ENCODE measurements at places on chromosomes 3 and 15.

DNA sequence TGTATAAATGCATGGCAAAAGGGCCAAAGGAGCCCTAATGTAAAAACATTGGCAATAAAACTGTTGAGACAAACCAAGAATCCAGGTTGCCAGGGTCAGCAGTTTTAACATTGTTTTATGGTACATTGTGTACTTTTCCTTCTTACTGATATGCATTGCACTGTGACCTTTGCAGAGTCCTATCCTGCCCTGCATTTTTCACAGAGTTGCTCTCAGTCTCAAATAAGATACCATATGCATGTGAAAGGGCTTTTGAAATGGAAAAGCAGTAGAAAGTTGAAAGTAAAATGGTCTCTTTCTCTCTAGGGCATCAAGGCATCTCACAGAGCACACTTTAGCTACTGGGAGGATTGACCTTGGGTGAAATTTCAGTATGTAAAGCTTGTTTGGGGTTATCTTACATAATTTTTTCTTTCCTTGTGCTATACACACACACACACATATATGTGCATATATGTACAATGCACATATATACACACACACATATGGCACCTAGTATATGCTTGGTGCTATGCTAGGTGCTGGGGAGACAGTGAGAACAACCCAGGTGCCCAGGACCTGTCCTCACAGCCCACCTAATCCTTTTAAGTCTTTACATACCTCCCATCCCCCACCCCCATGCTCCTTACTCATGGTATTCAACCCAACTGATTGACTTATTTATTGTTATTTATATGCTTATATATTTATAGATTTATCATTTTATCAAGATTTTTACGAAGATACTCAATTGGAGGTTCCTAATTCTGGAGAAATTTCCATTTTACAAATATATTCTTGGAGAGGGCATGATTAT is 1.2 kb upstream of the PPP2R3A start:
- DNase-seq = no peak

DNA sequence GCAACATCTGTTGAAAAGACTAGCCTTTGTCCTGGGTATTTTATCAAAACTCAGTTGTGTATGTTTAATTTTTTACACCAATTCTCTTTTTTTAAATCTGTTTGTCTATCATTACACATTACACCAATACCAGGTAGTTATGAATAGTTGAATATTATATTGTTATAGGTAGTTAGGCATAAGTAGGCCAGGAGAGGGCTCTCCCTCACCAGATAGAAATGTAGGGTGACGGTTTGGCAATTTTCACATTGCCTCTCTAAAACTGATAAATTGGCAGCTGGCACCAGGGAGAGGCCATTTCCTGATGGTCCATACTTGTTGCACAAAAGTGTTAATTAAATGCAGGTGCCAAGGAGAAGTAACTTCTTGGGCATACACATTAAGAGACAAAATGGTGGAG is 483.1 kb upstream of the EPHA6 start:
- DNase-seq = no peak

- DNase-seq = no peak
These were observed 854 bp downstream of the CLEC3B start for GRCh38 chr3:45026957-45027356.

DNA sequence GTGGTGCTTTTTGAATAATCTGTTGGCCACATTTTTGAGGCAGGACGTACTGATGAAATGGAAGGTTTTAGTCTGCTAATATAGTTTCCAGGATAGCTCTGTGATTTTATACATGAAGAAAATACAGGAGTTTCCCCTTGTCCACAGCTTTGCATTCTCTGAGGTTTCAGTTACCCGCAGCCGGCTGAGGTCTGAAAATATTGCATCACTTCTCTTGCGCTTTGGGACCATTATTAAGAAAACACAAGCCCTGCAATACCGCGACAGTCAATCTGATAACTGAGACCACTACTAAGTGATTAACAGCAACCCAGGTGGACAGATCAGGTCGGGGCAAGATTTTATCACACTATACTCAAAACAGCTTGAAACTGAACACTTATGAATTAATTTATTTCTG is 33.0 kb downstream of the BLM start:
- no peak for DNase-seq

DNA sequence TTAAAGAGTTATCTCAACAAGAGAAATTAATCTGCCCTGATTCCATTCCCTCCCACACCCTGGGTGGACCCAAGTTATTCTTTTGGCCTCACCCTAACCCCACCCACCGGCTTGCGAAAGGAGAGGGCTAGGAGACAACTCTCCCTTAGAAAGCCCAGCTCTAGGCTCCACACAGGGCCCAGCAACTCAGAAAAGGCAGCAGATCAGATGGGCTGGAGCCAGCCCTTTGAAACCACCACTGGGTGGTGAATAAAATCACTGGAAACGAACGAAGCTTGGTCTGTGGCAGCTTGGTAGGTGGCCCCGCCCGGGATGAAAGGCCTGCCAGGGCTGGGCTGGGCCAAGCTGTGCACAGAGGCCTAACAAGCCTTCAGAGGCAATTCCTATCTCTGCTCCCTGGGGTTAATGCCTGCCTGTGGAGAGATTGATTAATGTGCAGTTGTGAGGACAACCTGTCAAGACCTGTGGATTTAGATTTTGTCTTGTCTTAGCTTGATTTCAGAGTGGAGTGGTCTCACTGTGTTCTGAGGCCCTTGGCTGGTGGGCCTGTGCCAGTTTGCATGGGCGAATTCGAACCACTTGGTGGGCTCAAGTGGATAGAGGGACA is 38.8 kb downstream of the BHLHE40 start:
- no peak for DNase-seq

Measured in esophagus squamous epithelium (tissue), 5 donors.